DMS79 treated with DMSO at 0.1 percent for 48 hours (cell line): ENCODE measurements at places on chromosomes 16 and 17.

GRCh38 chr16:6932871-6933385 lies 399.7 kb upstream of the RBFOX1 start:
- no peak for DNase-seq

GRCh38 chr16:72481419-72481818 lies 309.5 kb upstream of the PMFBP1 start:
- DNase-seq = no peak

DNA sequence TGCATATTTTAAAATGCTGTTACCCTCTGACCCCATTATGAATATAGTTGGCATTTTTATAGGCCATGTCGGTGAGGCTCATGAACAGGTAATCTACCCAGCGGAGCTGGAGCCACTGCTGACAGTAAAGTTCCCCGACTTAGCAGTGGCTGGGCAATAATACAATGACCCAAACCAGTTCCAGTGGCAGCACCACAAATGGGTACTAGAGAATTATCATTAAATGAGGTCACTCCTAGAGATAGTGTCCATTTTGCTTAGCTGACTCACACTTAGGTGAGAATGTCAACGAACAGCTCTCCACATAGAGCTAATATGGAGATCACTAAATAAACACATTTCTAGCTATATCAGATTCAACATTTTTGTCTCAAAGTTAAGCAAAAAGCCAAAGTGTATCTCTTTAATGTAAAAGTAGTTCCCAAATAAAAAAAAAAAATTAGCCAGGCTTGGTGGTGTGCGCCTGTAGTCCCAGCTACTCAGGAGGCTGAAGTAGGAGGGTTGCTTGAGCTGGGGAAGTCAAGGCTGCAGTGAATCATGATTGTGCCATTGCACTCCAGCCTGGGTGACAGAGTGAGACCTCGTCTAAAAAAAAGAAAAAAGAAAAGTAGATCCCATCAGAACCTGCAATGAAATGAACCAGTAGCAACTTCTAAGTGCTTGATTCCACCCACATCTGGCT lies 7.4 kb downstream of the MYO1D start:
- DNase-seq = no peak

GRCh38 chr17:81253358-81254131 lies 14.4 kb downstream of the NDUFAF8 start:
- peak; percentile 11 for DNase-seq

- peak; percentile 1 for DNase-seq
These were observed 2.4 kb upstream of the USP36 start for GRCh38 chr17:78842881-78843565.
